AG08395 (cell line): ENCODE measurements at places on chromosomes 1 and 21.

- DNase-seq: no peak
Observed at GRCh38 chr1:224617410-224618355, 1.6 kb downstream of the CNIH3 start.

- peak; percentile 67 for DNase-seq
Observed at GRCh38 chr1:117928881-117929342, 509 bp downstream of the GDAP2 start.

- DNase-seq: no peak
Observed at GRCh38 chr1:16203550-16203949, 8.9 kb downstream of the ARHGEF19 start.

DNA sequence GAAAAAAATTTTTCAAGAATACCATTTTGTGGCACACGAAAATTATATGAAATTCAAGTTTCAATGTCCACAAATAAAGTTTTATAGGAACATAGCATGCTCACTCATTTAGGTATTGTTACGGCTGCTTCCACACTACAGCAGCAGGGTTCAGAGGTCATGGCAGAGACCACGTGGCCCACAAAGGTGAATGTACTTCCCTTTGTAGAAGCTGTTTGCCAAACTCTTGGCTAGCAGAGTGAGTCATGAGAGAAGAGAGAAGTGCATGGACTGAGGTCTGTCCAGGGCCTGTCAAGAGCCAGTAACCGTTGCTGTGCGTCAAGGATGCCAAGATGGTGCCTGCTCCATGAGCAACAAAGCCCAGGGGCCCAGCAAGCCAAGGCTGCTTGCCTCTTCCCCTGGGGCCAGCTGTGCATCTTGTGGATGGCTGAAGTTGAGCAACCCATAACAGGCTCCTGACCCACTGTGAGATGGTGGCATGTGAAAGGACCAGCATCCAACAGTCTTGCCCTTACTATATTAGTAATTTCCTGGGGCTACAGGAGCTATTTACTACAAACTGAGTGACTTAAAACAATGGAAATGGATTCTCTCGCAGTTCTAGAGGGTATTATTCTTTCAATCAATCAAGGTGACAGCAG lies 64.8 kb upstream of the ATP5PO start:
- no peak for DNase-seq

DNA sequence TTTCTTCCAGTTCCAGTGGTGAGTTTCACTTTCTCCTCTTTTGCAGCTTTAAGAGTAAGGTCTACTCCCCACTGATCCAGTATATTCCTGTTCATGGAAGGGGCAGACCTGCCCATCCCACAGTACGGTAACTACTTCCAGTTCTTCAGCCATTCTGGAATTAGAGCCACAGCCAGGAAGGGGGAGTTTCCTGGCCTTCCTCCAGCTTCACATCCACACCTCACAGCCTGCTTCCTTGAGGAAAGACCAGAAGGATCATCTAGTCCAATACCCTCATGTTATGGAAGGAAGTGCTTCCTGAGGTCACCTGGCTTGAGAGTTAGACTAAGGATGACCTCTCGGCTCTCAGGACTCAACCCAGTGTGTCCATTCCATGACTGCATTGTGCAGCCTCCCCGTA lies 597.8 kb downstream of the KIF26B start:
- no peak for DNase-seq

GRCh38 chr1:103447471-103447870 lies 78.0 kb upstream of the RNPC3 start:
- DNase-seq: no peak

DNA sequence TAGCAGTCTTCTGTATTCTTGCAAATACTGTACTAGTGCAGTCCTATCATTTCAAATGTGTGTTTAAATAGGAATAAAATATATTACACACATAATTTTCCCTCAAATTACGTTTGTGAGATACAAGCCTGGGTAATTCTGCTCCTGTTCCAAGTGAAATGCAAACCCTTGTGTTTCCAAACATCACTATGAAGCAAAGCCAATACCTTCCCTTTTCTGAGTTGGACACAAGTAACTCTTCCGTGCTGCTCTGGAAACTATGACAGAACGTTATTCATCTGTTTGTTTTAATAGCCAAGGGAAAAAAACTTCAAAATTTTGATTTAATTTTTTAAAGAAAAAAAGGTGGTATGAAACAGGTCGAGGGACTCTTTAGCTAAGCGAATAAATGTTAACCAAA lies 73.7 kb upstream of the UBE2U start:
- no peak for DNase-seq

DNA sequence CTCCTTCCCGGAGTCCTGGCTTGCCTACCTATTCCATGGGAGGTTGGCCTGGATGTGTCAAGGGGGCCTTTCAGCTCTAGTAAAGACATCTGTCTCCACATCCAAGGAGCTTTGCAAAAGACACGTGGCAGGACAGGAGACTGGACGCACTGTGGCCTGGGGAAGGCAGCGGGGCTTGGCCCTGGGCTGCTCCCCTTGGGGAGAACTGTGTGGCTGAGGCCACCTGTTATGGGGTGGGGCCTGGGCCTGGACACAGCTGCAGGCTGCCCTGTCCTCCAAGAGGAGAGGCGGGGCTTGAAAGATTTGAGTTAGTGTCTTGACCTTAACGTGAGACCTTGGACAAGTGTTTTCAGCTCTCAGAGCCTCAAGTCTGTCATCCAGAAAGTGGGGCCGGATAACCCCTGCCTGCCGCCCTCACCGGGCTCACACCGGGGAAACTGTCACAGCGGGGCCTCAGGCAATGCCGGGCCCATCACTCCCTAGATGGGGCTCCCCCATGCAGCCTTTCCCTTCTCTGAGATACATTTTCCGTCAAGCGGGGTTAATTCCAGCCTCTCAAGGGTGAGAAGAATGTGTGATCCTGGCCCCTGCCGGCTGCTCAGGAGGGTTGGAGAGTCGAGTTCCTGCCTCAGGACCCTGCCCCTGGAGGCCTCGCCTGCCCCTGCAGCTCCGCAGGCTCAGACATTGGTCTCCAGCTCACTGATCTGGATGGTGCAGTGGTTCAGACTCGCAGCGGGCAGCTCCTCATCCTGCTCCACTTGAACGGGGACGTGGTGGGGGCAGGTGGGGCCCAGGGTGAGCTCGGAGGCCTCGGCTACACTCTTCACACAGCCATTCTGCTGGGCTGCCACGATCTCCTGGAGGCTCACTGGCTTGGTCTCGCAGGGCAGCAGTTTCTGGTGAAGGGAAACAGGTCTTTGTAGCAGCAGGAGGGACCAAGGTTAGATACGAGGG lies 25.6 kb downstream of the PODN start:
- DNase-seq: no peak

GRCh38 chr1:3740042-3740441 lies 12.2 kb upstream of the CCDC27 start:
- no peak for DNase-seq

DNA sequence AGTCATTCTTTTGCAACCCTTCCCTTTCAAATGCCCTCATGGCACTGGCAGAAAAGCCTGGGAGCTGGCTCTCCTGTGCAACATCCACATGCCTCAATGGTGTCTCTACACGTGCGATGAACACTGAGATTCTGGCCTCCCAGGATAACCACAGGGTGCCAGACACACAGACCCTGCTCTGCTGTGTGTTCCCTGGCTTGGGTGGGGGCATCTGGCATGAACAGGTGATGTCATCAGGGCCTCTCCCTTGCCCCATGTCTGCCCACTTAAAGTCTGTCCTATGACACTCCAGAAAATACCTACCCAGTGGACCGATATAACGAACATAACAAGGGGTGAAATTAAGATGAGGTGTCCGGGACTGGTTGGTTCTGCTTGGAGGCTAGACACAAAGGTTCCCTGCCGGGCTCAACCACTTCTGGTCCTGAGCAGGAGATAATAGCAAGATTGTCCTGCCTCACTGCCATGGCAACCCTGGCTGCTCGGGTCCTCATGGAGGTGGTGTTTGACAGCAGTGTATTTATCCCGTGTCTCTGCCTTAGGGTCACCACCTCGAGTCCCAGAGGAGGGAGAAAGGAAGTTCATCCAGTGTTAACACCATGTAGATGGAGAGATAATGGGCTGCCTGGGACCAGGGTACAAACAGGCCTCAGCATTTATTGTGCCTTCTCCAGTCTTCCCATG lies 19.3 kb downstream of the INSRR start:
- DNase-seq: no peak

GRCh38 chr1:43530483-43531106 lies at the start of gene PTPRF:
Gene PTPRF, plus strand, starts transcription at chr1:43530883. Its CDS starts 14,193 bp downstream, at chr1:43545076.
- peak; percentile 67 for DNase-seq

GRCh38 chr1:155226910-155227260 lies 18.4 kb downstream of the MTX1 start:
- DNase-seq: peak; percentile 36

DNA sequence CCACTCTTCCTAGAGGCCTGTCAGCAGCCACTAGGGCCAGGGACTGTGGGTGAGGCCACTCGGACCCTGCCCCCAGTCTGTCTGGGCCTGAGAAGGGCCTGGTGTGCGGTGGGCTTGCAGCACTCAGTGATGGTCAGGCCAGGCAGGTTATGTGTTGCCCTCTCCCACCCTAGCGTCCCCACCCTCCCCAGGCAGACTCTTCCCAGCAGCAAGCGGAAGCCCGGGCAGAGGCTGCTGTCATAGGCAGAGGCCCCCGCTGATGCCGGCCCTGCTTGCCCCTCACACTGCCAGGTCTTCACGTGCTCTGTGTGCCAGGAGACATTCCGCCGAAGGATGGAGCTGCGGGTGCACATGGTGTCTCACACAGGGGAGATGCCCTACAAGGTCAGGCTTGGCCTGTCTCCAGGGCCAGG lies 6.6 kb downstream of the ZBTB48 start:
- DNase-seq: no peak

DNA sequence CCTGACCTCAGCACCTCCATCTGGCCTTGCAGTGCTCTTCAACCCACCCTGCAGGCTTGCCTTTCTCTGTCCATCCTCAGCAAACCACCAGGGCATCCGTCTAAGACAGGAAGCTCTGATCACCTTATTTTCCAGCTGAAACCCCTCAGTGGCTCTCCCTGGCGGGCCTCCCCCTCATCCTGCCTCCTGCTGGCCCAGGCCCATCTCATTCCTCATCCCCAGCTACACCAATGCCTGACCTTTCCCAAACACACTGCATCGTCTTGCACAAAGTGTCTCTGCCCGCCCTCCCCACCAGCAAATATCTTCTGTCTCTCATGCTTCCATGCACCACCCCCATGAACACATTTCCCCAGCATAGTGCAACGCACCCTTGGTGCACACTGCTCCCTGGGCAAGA lies 205.0 kb downstream of the TOMM20 start:
- DNase-seq: no peak

- no peak for DNase-seq
Observed at GRCh38 chr1:38344716-38345115, 298.1 kb upstream of the POU3F1 start.

DNA sequence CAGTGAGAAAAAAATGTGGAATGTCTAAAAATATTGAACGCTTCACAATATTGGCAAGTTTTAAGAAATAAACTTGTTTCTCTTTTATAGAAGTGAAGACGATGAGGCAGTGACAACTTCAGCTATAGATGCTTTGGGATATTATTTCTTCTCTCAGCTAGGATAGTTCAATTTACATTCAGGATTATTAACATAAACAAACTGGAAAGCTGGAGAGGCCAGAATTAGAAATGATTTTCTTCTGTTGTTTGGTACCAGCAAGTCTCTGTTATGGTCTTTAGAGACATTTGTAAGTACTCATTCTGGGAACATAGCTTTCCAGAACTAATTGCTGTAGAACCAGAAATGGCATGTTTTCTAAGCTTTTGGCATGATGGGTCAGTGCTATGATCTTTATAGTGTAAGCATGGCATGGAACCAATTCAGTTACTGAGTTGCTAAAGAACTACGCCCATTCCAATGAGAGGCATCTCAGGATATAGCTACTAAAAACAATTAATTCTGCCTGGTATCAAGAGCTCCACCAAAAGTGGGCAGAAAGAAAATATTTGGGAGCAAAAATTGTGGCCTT lies 599.5 kb upstream of the B3GALT2 start:
- DNase-seq: no peak

- no peak for DNase-seq
Observed at GRCh38 chr1:31432592-31433395, 19.8 kb downstream of the SERINC2 start.

- DNase-seq: no peak
Observed at GRCh38 chr1:70892930-70893329, 154.7 kb downstream of the PTGER3 start.

DNA sequence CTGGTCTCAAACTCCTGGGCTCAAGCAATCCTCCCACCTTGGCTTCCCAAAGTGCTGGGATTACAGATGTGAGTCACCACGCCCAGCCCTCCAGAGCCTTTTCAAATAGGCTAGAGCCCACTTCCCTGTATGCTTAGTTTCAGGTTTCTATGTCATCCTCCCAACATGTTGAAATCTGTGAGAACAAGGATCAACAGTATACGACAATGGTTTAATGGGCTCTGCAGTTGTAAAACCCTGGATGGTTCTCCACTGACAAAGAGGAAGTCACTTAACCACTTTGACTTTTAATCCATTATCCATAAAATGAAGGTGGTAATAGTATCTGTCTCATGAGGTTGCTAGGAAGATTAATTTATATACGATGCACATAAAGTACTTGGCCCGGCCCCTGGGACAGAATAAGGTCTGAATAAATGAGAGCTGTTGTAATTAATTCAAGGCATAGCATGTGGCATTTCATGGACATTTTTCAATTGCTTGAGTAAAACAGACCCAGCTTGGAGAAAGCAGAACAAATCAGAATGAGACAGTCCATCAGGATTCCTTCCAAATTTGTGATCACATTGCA lies 113.9 kb upstream of the ZNF648 start:
- DNase-seq: no peak

DNA sequence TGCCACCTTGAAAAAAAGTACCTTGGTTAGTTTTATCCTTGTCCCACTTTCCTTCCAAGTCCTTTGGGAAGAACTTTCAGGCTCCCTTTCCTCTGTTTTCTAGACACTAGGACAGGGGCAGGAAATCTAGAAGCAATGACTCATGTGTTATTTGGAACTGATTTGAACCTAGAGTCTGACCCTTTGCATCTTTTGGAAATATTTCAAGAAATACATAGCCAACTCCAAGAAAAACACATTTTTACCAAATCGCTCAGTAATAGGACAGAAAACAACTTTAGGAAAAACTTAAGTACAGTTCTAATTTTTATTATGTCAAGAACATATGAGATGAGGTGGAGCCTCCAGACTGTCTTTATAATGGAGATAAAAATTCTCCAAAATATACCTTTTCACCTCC lies 292.4 kb downstream of the PTBP2 start:
- peak; percentile 29 for DNase-seq

DNA sequence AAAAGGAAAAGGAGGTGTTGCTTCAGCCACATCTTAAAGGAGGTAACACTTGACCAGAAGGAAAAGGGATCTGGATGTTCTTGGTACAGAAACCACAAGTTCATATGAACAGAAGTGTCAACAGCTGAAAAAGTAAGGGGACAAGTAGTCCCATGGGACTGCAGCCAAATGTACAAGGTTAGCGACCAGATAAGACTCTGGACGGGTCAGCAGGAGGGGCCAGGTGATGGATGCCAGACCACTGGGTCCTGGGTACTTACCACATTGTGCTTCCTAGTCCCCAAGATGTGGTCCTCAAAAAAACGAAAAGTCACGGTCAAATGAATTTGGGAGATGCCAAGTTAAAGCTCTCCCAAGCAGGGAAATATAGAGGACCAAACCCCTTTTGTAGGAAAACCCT lies 16.6 kb upstream of the BMP8A start:
- DNase-seq: no peak
